ENCODE measurements at places on chromosomes 1 and 21. TPM values are rescaled to one million over a fixed set of nuclear protein-coding genes. Genes with fewer than 3 reads are reported as not detected.

- no peak for DNase-seq
Observed at GRCh38 chr1:11316701-11317100, 43.7 kb downstream of the UBIAD1 start.

DNA sequence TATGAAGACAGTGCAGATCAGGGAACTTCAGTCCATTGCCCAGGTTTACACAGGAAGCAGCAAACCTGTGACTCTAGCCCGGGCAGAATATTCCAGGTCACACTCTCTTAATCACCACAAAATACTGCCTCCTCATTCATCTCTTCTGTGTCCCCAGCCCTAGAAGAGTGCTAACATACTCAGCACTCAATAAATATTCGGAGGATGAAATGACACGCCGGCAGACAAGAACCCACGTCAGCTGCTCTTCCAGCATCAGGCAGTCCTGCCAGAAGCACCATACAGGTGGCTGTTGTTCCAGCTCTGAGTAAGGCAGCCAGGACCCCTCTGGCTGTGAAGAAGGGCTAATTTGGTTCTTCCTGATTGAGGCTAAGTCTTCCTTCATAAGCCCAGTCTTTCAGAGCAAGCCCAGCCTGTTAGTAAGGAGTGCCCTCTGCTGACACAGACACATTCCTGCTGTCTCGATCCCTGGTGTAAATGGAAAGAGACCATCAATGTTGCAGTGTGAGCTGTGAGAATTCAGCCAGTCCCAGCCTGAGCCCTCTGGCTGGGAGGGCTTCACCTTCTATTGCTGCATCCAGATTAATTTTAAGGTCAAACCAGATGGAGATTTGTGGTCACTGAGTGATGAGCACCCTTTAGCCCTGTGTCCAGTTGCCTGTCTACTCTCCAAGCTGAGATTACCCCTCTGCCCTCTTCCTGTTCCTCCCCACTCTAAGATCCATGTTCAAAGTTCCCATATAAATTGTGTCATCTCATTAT is 45.0 kb upstream of the KIRREL1 start:
- peak; percentile 79 for DNase-seq

DNA sequence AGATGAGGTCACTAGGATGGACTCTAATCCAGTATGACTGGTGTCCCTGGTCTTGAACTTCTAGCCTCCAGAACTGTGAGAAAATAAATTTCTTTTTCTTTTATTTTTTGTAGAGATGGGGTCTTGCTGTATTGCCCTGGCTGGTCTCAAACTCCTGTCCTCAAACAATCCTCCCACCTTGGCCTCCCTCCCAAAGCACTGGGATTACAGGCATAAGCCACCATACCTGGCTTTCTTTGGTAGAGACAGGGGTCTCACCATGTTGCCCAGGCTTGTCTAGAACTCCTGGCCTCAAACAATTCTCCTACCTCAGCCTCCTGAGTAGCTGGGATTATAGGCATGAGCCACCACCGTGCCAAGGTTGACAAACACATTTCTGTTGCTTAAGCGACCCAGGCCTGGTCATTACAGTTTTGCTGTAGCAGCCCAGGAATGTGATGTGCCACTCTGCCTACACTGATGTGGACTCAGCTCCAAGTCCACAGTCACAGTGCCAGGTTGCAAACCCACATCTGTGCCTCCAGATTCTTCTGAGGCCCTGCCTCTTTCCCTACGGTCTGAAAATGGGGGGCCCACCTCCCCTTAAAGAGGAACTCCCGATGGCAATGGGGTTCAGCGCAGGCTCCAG is 15.9 kb downstream of the PYCR2 start:
- no peak for DNase-seq

DNA sequence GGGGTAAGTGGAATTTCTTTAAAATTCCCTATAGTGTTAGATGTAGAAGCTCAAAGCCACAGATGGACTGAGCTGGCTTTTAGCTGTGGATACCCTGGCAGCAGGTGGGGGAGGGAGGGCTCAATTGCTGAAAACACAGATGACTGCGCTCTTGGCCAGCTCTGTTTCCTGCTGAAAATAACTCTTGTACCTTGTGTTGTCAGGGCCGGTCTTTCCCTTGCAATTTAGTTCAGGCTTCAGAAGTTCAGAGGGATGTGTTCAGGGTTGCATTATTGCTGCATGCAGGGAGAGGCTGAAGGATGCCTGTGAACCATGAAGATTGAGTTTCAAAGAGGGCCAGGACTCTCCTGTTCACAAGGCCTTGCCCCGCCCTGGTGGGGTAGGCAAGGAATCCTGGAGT is 58.1 kb upstream of the GCLM start:
- DNase-seq: no peak

DNA sequence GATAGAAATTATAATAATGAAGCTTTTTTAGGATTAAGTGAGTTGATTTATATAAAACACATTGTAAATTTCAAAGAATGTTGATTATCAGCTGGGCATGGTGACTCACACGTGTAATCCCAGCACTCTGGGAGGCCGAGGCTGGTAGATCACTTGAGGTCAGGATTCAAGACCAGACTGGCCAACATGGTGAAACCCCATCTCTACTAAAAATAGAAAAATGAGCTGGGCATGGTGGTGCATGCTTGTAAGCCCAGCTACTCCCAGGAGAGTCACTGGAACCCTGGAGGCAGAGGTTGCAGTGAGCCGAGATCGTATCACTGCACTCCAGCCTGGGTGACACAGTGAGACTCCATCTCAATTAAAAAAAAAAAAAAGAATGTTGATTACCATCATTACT is 18.4 kb downstream of the ADAMTS1 start:
- no peak for DNase-seq

- DNase-seq: peak; percentile 21
Observed at GRCh38 chr1:175840787-175841186, 97.4 kb upstream of the TNR start.

DNA sequence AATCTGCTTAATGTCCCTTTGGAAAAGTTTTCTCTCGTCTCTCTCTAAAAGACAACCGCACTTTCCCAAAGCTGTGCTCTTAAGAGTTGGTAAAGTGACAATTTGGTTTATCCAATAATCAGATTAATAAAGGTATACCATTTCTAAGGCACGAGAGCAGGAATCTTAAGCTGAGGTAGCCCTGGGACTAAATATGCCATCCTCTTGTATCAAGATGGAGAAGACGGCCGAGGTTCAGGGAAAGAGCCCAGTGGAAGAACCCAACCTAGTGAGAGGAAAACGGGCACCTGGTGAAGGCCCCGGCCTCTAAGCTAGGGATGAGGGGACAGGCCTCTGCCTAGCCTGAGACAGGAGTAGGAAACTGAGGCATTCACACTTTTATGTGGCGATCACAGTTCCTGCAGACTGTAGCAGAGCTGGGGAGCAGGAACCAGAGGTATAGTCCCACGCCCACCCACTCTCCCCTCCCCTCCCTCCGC is 334 bp upstream of the SARS1 start:
- no peak for DNase-seq

DNA sequence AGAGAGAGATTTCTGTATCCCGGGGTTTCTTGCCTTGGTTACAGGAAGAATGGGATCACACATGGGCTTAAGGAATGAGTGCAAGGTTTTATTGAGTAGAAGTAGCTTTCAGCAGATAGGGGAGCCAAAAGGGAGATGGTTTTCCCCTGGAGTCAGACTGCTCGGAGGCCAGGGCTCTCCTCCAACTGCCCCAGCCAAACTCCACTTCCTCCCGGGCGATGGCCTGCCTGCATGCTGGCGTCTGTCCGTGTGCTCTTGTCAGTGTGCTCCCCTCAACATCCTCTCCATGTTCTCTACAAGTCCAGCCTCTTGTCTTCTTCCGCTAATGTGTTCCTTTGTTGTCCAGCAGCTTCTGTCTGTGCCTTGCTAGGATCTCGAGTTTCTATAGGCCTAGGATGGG is 421.3 kb upstream of the ADGRL2 start:
- DNase-seq: no peak

- DNase-seq: no peak
Observed at GRCh38 chr1:7117399-7118281, 332.4 kb downstream of the CAMTA1 start.

DNA sequence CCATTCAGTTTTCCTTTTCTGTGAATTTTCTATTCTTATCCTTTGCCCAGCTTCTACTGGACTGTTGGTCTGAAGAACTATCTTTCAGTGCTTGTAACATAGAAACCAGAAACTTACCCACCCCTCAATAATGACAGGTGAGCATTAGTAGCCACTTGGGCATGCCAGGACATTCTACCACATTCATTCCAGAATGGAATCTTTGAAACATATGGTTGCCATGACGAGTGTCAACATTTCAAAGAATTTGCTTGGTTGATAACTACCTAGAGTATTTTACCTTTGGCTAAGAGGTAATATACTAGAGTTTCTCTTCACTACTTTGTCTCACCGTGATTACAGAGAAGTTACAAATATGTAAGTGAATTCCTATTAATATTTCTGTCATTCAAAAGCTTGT is at the start of gene MROH9:
Gene MROH9 (plus strand): TSS at position 304 of the 400 bp plus-strand sequence. CDS start 10,023 bp downstream, outside the sequence.
- DNase-seq: no peak

HFM1 gene
- total RNA-seq: 2.4 TPM

SPATA17 gene
- total RNA-seq: under 0.01 TPM

TBX19 gene
- 1.3 TPM for total RNA-seq

SPTA1 gene
- 10.2 TPM for total RNA-seq

LCE1A gene
- not detected for total RNA-seq

PGM1 gene
- total RNA-seq: 31.0 TPM
